ENCODE measurements at places on chromosomes 7 and 10.

DNA sequence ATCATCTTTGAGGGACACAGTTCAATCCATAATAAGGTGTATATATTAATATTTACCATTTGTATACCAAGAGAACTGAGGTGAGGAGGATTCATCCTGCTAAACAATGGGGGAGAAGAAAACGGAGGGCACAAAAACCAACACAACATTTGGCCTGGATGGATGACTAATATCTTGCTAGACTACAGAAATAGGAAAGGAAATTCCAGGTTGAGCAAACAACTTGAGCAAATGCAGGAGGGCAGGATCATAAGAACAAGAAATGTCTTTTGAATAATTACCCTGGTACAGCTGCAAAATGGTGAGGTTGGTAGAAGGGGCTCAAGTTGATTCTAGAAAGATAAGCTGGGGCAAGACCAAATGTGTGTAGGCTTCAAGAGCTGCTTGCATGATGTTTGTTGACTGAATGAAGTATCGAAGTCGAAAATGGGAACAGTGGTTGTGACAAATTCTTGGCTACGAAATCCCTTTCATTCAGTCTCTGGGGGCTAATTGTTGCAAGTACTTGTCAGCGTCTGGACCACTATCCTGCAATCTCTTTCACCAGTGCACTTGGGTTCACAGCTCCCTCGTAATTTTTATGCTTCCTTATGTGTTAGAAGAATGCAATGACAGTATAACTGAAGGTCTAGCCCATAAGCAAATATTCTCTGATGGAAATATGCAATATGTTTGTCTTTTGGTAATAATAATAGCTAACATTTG is 176.2 kb downstream of the PTEN start:
- DNase-seq, result no peak

DNA sequence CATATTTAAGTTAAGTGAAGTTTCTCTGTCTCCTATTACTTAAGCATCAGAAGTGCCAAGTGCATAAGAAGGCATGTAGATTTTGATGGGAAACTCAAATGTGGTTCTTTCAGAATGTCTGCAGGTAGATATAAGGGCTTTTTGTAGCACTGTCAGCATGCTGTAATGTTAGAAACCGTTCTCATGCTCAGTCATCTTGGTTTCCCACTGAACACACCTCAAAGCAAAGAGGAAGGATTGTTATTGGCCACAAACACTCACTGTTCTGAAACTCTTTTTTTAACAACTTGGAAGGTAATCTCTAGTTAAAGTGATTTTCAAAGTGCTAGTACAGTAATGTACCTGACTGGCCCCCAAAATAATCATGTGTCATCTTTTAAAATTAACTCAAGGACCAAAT is 126.0 kb downstream of the AASS start:
- DNase-seq, result no peak

GRCh38 chr7:16070806-16071205 is 350.5 kb downstream of the CRPPA start:
- no peak for DNase-seq

- DNase-seq, result no peak
These were observed 204.4 kb upstream of the TMEM72 start for GRCh38 chr10:44706745-44707144.

DNA sequence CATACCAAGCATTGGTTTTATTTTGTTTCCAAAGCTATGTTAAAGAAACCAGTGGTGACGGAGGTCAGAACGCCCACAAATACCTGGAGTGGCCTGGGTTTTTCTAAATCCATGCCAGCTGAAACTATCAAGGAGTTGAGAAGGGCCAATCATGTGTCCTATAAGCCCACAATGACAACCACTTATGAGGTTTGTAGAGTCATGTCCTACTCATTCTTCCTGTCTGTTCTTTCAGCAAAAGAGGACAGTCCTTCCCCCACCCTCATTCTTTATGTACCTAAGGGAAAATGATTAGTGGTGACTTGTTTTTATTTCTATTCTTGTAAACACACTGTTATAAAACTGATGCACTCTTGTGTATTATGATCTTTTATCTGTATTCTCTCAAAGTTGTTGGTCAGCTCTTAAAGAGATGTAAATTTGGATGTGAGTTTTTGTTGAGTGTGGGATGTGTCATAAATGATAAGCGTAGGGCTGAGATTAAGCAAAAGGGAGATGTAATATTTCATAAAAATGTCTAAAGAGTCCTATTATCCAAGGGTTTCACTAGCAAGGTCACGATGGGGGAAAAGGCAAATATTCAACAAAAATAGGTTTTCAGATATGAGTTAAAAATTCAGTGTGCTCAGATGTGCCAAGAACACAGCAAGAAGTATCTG is 294.4 kb downstream of the BICC1 start:
- no peak for DNase-seq

DNA sequence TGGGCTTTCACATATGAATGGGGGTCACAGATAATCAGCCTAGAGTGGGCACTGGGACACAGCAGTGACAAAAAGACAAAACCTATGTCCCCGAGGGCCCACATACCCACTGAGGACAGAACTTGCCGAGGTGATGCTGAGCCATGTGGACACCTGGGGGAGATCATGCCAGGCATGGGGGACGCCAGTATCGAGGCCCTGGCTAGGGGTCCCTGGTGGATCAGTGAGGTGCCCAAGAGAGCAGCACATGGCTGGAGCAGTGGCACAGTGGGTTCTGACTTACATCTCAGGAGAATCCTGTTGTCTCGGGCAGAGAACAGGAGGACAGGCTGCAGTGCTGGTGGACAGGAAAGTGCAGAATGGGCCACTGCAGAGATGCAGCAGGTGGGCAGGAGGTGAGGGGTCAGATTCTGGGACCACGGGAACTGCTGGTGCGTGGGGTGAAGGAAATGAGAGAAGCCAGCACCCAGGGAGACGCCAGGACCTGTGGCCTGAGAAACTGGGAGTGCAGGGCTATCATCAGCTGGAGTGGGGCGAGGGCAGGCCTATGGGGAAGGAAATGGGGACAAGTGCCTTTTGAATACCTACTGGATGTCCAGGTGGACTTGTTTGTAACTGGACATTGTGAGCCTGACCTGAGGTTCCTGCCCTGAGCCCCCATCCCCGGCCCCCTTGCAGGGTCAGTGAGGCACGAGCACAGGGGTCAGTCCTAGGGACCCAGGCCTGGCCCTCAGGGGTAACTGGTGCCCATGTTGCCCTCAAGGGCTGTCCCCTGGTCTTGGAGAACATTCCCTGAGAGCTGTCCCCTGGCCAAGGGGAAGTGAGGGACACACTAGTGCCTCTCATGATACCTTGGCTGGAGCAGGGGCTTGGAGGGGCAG is 91.2 kb upstream of the RET start:
- DNase-seq, result no peak
